Fibroblast of mammary gland (primary cell): ENCODE measurements at places on chromosomes 2 and 18.

- no peak for DNase-seq
Observed at GRCh38 chr18:8516371-8517250, 92.6 kb upstream of the RAB12 start.

GRCh38 chr2:212033888-212034287 lies 504.7 kb downstream of the ERBB4 start:
- no peak for DNase-seq

- no peak for DNase-seq
Observed at GRCh38 chr2:64401529-64401880, 52.5 kb upstream of the LGALSL start.

DNA sequence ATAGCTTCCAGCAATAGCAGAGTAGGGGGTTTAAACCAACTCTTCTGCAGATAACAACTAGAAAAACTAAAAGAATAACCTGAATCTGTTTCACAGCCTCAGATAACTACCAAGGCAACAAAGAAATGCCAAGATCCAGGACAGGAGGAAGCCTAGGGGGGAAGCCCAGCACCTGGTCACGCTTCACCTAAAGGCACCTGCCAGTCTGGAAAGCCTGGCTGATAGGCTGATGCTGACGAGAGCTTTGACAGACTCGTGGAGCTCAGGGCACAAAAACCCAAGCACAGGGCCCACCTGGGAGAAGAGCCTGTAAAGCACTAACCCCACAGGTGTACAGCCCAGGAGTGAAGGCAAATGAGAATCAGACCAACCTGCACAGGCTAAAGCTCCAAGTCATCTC lies 22.6 kb downstream of the EIPR1 start:
- no peak for DNase-seq

DNA sequence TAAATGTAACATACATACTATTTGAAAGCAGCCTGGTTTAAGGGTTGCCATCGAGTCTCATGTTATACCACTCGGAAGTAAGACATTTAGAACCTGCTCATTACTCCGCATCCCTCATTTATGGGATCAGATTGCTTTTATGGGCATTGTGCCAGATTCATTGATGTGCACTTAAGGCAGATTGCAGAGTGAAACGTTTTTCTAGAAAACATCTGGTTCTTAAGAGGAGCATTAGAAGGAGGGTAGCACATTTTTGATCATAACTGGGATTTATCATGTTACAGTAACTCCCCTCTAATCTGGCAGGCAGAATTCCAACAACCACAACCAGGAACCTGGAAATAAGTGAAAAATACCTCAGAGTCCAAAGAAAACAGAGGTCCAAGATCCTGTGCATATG lies 74.2 kb upstream of the GALNT3 start:
- peak; percentile 30 for DNase-seq

DNA sequence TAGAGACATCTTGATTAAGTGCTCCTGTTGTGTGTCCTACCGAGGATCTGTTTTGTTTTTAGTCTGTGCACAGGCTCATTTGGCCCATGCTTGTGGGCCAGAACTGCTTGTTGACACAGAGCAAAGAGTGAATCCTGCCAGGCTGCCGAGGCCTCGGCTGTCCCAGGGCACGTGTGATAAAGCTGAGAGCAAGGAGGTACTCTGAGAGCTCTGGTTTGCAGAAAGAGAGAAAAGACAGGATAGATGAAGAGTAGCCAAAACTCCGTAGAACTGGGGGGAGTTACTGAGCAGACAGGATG lies 175.1 kb downstream of the FAM210A start:
- no peak for DNase-seq

- peak; percentile 99 for DNase-seq
Observed at GRCh38 chr2:126657636-126658318, 1.8 kb downstream of the GYPC start.

DNA sequence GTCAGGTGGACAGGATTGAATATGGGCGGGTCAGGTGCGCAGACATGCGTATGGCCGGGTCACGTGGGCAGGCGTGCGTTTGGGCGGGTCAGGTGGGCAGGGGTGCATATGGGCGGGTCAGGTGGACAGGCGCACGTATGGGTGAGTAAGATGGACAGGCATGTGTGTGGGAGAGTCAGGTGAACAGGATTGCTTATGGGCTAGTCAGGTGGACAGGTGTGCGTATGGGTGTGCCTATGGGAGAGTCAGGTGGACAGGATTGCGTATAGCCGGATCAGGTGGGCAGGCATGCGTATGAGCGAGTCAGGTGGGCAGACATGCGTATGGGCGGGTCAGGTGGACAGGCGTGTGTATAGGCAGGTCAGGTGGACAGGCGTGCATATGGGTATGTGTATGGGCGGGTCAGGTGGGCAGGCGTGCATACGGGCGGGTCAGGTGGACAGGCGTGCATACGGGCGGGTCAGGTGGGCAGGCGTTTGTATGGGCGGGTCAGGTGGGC lies 30.3 kb upstream of the KLF11 start:
- DNase-seq: no peak

DNA sequence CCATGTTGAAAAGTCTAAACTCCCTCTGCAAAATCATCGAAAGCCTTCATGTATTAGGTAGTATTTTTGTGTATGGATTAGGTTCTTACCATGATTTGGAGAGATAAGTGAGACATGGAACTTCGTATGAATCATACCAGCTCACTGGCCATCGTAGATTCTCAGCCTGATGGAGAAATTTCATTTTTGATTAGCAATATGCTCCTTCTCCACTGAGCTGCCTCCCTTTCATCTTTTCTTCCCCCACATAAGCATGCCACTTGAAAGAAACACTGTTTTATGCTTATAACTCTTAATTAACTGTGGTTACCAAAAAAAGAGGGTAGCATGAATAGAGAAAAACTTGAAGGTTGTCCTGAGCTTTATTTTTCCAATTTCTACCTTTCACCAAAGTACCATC lies 111.9 kb downstream of the NCK2 start:
- DNase-seq: no peak
